ENCODE measurements at places on chromosomes 13 and 19. TPM values are rescaled to one million over a fixed set of nuclear protein-coding genes. Genes with fewer than 3 reads are reported as not detected.

Gene PRKCG
- not detected for total RNA-seq

Gene SHISA2
- total RNA-seq = 2.6 TPM

DNA sequence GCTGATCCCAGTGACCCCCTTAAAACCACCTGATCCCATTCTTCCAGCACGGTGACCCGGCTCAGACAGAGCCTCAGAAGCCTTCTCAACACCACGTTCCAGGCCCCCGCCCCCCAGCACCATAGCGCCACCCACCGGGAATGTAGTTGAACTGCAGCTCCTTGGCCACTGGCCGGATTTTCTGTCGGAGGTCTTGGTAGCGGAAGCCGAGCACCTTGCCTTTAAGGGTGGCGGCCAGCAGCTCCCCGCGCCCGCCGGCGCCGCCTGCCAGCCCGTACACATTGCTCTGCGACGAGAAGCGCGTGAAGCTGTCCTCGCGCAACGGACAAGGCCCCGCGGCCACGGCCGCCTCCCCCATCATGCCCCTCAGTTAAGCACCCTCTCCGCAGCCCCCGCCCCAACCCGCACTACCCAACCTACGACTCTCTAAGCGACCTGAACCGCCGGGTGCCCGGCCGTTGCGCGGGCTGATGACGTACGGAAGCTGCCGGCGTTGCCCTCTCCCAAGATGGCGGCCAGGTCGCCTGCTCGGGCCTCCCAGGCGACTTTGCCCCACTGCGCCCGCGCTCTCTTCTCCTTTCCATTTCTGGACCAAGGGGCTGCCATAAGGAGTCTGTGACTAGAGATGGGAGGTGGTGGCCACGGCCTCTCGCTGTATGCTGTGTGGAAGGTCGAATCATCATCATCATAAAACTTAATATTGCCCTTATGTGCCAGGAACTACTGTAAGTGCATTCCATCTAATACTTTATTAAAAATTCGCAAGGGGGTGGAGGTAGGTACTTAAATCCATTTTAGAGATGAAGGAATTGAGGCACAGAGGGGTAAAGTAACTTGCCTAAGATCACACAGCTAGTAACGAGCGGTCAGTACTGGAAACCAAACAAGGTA is at the start of gene KPTN:
KPTN (minus strand) TSS at position 420 of the 891 bp plus-strand sequence; CDS start at position 361, 59 bp downstream.
- no peaks in the 10 kb centered on the region for H3K27me3 ChIP-seq
- H3K27ac ChIP-seq = peak within 1 kb of the TSS; percentile 93
- peaks cover 4% of the 10 kb centered on the region for H3K4me1 ChIP-seq
- no peaks in the 10 kb centered on the region for H3K36me3 ChIP-seq
- peak within 1 kb of the TSS; percentile 48 for H3K4me3 ChIP-seq

- H3K36me3 ChIP-seq = no peaks in the 10 kb centered on the region
- H3K4me3 ChIP-seq = no peak overlapping the region
- no peaks in the 10 kb centered on the region for H3K27me3 ChIP-seq
- DNase-seq = no peak
Observed at GRCh38 chr19:32471095-32471494, 65.5 kb downstream of the DPY19L3 start.

- no peak overlapping the region for H3K27ac ChIP-seq
- H3K36me3 ChIP-seq = no peaks in the 10 kb centered on the region
- no peaks in the 10 kb centered on the region for H3K27me3 ChIP-seq
Observed at GRCh38 chr13:67033170-67033569, 197.0 kb downstream of the PCDH9 start.

GRCh38 chr13:43985422-43986072 is 105.8 kb downstream of the LACC1 start:
- no peak for DNase-seq
- no peak overlapping the region for H3K4me3 ChIP-seq
- no peaks in the 10 kb centered on the region for H3K36me3 ChIP-seq
- no peaks in the 10 kb centered on the region for H3K4me1 ChIP-seq
